Suprapubic skin (tissue), 4 donors: ENCODE measurements at places on chromosomes 2 and 18. TPM values are rescaled to one million over a fixed set of nuclear protein-coding genes. Genes with fewer than 3 reads are reported as not detected.

APLF gene
- total RNA-seq = 10.0 TPM

IL37 gene
- total RNA-seq = 118 TPM

ARHGAP25 gene
- 2.5 TPM for total RNA-seq

ANKRD30BL gene
- total RNA-seq = not detected

PSD4 gene
- 53.8 TPM for total RNA-seq

FNDC4 gene
- total RNA-seq = 8.0 TPM

OR6B2 gene
- total RNA-seq = not detected

SPC25 gene
- total RNA-seq = 4.3 TPM

CFAP65 gene
- not detected for total RNA-seq

DNA sequence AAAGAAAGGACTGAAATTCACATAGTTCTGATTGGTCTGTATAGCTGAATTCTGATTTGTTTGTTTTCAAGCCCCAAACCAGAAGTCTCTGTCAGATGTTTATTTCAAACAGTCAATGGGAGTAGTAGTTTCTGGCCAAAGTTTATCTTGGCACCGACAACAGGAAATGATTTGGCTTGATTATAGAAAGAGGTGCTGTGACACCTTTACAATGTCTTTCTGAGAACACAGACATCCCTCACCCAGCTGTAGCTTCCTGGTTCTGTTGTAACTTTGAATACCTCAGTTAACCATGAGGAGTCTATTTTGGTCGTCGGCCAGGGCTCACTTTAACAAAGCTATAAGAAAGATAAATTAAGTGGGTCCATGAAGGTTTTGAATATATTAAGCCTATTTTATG, 545.0 kb upstream of the ZNF804A start:
- no peaks in the 10 kb centered on the region for H3K27me3 ChIP-seq
- no peak overlapping the region for H3K27ac ChIP-seq
- H3K4me1 ChIP-seq = no peaks in the 10 kb centered on the region
- no peak overlapping the region for H3K4me3 ChIP-seq
- no peaks in the 10 kb centered on the region for H3K36me3 ChIP-seq
- DNase-seq = no peak

- H3K36me3 ChIP-seq = no peaks in the 10 kb centered on the region
- no peak overlapping the region for H3K4me3 ChIP-seq
- no peak for DNase-seq
- no peaks in the 10 kb centered on the region for H3K4me1 ChIP-seq
- H3K27ac ChIP-seq = no peak overlapping the region
- no peaks in the 10 kb centered on the region for H3K27me3 ChIP-seq
Observed at GRCh38 chr2:179765666-179766065, 95.7 kb downstream of the ZNF385B start.

GRCh38 chr2:193334401-193334800, 1139.7 kb upstream of the TMEFF2 start:
- H3K36me3 ChIP-seq = no peaks in the 10 kb centered on the region
- H3K4me1 ChIP-seq = no peaks in the 10 kb centered on the region
- no peaks in the 10 kb centered on the region for H3K27me3 ChIP-seq
- DNase-seq = no peak
- no peak overlapping the region for H3K27ac ChIP-seq

DNA sequence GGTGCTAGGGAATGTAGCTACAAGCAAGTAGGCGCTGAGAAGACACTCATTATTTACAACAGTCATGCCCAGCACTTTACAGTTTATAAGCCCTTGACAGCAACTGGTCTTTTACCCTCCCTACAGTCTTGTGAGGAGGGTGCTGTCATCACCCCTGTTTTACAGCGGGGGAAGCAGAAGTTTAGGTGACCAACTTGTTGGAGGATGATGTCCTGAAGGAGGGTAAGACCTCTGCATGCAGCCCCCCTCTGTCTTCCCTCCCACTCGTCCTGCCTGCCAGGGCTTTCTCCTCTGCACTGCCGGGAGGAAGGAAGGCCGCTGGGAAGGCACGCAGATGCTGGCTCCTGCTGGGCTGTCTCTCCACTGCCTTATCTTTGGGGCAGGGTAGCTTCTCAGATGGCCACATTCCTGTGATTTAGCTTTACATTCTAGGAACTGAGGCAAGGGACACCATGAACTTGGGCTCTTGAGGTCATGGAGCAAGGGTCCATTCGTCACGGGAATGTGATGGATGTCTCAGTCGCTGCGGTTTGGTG, 972 bp downstream of the IL1R1 start:
- peak overlapping the region; percentile 95 for H3K27ac ChIP-seq
- H3K27me3 ChIP-seq = no peaks in the 10 kb centered on the region
- H3K4me3 ChIP-seq = peak overlapping the region; percentile 70

- H3K4me1 ChIP-seq = peaks cover 23% of the 10 kb centered on the region
- no peak for DNase-seq
- H3K36me3 ChIP-seq = no peaks in the 10 kb centered on the region
Observed at GRCh38 chr2:186693446-186693832, 421 bp upstream of the FAM171B start.

- peaks cover 68% of the 10 kb centered on the region for H3K27me3 ChIP-seq
- H3K4me1 ChIP-seq = no peaks in the 10 kb centered on the region
- DNase-seq = no peak
- no peak overlapping the region for H3K4me3 ChIP-seq
- no peak overlapping the region for H3K27ac ChIP-seq
- H3K36me3 ChIP-seq = no peaks in the 10 kb centered on the region
Observed at GRCh38 chr2:176643646-176644045, 374.4 kb downstream of the MTX2 start.

GRCh38 chr2:191245046-191245868, at the start of gene MYO1B:
Gene MYO1B, plus strand, starts transcription at chr2:191245404. Its CDS starts 31,492 bp downstream, at chr2:191276896.
- H3K27me3 ChIP-seq = no peaks in the 10 kb centered on the region
- peak within 1 kb of the TSS; percentile 85 for H3K27ac ChIP-seq
- peak; percentile 82 for DNase-seq
- H3K4me1 ChIP-seq = peaks cover 35% of the 10 kb centered on the region
- H3K36me3 ChIP-seq = no peaks in the 10 kb centered on the region

DNA sequence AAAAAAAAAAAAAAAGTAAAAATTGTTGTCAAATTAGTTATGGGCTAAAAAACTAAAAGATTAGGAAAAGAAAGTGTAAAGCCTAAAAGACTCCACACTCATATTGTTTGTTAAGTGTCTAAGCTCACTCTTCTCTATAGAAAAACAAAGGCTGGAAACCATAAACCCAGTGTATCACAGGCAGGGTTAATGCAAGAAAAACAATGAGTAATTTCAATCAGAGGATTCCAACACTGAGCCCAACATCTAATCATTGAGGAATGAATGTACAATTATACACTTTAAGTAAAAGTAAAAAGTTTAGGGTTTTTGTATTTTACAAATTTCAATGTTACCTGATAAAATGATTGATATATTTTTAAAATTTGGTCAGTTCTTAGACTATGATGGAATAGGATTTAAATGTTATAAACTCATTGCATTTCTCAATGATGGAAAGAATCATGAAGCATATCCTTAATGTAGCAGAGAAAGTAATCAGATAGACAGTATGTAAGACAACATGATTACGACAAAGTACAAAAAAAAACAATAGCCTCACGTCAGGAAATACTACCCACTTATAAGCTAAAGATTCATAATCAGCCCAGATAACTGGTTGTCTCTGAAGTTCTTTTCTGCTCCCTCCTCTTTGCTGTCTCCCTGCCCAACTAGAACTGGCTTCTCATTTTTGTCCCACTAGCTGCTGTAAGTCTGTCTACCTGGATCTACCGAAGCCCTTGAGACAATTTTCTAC, 44.5 kb upstream of the SP3 start:
- H3K4me1 ChIP-seq = peaks cover 48% of the 10 kb centered on the region
- H3K36me3 ChIP-seq = no peaks in the 10 kb centered on the region
- H3K27ac ChIP-seq = no peak overlapping the region
- no peak for DNase-seq
- H3K27me3 ChIP-seq = no peaks in the 10 kb centered on the region

- H3K4me1 ChIP-seq = no peaks in the 10 kb centered on the region
- no peak for DNase-seq
- H3K4me3 ChIP-seq = no peak overlapping the region
- H3K36me3 ChIP-seq = no peaks in the 10 kb centered on the region
- no peaks in the 10 kb centered on the region for H3K27me3 ChIP-seq
Observed at GRCh38 chr2:220981926-220982325, 590.2 kb downstream of the EPHA4 start.

DNA sequence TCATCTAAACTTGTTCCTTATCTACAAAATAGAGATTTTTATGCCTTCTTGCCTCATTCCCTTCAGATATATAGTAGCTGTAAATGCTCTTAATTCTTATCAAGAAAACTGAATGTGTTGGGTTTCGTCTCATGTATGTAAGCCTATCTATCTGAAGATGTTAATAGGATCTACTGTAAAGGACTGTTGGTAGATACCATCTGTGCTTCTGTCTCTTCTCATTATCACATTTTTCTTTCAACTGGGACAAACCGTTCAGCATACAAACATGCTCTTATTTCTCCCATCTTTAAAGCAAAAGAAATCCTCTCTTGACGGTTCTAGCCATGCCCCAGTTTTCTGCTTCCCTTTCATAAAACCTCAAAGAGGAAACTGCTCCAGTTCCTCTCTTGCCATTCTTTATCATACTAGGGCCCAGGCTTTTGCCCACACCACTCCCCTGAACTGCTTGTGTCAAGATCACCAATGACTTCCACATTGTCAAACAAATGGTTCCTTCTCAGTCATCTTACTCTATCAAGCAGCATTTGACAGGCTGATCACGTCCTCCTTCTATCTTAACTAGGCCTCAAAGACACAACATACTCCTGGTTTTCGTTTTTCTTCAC, 88.7 kb downstream of the ARHGEF33 start:
- no peak overlapping the region for H3K4me3 ChIP-seq
- H3K36me3 ChIP-seq = peaks cover 5% of the 10 kb centered on the region
- no peak overlapping the region for H3K27ac ChIP-seq
- no peak for DNase-seq

- DNase-seq = no peak
- no peak overlapping the region for H3K27ac ChIP-seq
- no peaks in the 10 kb centered on the region for H3K27me3 ChIP-seq
- no peaks in the 10 kb centered on the region for H3K36me3 ChIP-seq
- H3K4me1 ChIP-seq = peaks cover 10% of the 10 kb centered on the region
- H3K4me3 ChIP-seq = no peak overlapping the region
Observed at GRCh38 chr2:8216397-8216796, 465.5 kb upstream of the ID2 start.

- H3K36me3 ChIP-seq = no peaks in the 10 kb centered on the region
- H3K27ac ChIP-seq = no peak overlapping the region
- peaks cover 4% of the 10 kb centered on the region for H3K4me1 ChIP-seq
Observed at GRCh38 chr2:106546391-106546990, 59.3 kb downstream of the CD8B2 start.

DNA sequence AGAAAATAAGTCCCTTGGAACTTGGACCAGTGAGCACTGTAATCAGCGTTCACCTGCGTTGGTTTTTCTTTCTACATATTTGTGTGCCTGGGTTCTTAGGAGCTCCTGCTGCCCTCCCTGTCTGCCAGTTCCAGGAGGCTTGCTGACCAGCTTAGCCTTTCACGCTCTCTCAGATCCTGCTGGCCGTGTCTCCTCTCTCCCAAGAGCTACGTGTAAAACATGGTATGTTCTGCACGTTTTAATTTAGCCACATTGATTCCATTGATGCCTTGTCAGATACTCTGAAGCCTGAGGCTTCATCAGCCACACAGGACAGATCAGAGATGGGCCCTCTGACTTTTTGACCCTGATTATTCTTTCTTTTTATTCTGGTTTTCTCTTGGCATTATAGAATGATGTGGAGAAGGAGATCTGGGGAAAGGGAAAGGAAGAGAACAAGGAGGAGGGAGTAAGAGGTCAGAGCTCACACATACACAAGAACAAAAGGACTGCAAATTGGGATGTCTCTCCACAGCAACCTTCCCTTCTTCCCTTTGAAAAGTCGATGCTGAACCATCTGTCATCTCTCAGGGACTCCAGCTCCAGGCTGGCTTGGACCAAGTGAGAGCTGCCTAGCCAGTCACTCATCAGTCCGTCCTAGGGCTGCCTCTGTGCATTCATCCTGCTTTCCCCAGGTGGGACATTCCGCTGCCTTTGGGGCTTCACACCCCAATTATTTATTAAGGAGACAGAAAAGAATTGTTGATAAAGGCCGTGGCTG, 152.8 kb downstream of the PIK3C3 start:
- no peaks in the 10 kb centered on the region for H3K36me3 ChIP-seq
- no peaks in the 10 kb centered on the region for H3K27me3 ChIP-seq
- no peaks in the 10 kb centered on the region for H3K4me1 ChIP-seq
- H3K4me3 ChIP-seq = no peak overlapping the region
- DNase-seq = no peak

GRCh38 chr2:233821196-233821595, 33.1 kb downstream of the HJURP start:
- no peaks in the 10 kb centered on the region for H3K27me3 ChIP-seq
- H3K27ac ChIP-seq = no peak overlapping the region
- DNase-seq = peak; percentile 9
- H3K36me3 ChIP-seq = no peaks in the 10 kb centered on the region

- H3K4me3 ChIP-seq = no peak overlapping the region
- no peaks in the 10 kb centered on the region for H3K4me1 ChIP-seq
- no peak for DNase-seq
- H3K36me3 ChIP-seq = no peaks in the 10 kb centered on the region
- H3K27ac ChIP-seq = no peak overlapping the region
- H3K27me3 ChIP-seq = no peaks in the 10 kb centered on the region
Observed at GRCh38 chr2:216914491-216914890, 54.6 kb upstream of the TNP1 start.

- no peak overlapping the region for H3K27ac ChIP-seq
- H3K4me3 ChIP-seq = no peak overlapping the region
- no peak for DNase-seq
- no peaks in the 10 kb centered on the region for H3K36me3 ChIP-seq
- no peaks in the 10 kb centered on the region for H3K4me1 ChIP-seq
- peaks cover 21% of the 10 kb centered on the region for H3K27me3 ChIP-seq
Observed at GRCh38 chr2:134725876-134726275, 7.1 kb upstream of the TMEM163 start.

DNA sequence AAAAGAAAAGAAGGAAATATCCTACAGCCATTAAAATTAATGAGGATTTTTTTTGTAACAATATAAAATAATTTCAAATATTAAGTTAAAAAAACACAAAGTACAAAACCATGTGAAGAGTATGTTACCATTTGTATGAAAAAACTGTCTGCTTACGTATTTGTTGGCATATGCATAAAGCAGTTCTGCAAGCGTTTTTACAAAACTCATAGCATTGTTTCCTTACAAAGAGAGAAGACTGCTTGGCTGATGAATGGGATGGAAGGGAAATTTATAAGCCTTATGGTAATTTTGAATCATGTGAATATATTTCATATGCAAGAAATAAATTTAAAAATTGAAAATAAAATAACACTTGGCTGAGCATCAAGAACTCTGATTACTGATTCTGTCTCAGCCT, 63.1 kb downstream of the METTL4 start:
- H3K27me3 ChIP-seq = no peaks in the 10 kb centered on the region
- H3K4me1 ChIP-seq = no peaks in the 10 kb centered on the region
- no peaks in the 10 kb centered on the region for H3K36me3 ChIP-seq
- no peak overlapping the region for H3K4me3 ChIP-seq
